Stimulated activated CD4-positive, alpha-beta T cell treated with anti-CD3 and anti-CD28 coated beads, Interleukin-2, amount 100 ng/mL, for 24 hours (primary cell): ENCODE measurements at places on chromosomes 16 and 17.

DNA sequence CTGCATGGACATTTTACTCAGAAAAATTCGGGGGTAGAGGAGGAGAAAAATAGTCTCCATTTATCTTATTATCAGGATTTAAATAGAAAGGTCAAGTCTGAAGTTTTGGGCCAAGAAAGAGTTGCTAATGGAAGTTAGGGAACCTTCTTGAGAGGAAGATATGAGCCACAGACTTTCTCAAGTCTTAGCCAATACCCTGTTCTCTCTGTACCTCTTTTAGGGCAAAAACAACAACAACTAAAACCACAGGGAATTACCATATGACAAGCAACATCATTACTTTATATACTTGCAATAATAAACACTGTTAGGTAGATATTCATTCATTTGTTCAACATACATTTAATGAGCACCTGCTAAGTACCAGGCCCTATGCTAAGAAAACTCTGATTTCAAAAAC, 282.2 kb upstream of the CDH5 start:
- DNase-seq = no peak

DNA sequence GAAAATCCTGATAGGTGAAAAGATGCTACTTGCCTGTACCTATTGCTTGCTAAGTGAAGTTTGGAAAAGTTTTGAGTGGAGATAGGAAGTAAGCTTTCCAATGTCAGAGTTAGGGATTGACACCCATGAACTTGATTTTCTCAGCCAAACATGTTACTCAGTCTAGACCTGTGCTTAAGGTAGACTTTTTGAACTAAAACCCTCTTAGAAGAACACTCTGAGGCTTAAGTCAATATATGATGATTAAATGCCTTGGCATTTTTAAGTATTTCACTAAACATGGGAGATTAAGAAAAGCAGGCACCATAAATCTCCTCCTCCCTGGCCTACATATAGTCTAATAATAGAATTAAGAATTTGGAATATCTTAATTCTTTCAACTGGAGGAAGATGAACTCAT, 785.6 kb upstream of the SOX9 start:
- no peak for DNase-seq

DNA sequence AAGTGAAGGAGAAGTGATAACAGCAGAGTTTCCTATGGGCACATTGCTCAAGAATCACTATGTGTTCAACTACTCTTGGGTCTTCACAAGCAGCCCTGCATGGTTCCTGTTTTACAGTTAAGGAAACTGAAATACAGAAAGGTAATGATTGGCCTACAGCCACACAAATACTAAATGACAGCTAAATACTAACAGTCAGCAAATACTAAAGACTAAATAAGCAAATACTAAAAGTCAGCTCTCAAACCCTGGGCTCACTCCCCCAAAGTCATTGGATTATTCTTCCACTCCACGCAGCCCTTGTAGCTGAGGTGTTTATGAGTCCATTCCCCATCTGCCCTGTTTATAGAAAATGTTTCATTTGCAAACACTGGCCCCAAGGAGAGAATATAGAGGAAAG, 372.7 kb upstream of the CDH11 start:
- DNase-seq = no peak

GRCh38 chr17:61786088-61786487, 77.2 kb downstream of the BRIP1 start:
- no peak for DNase-seq

DNA sequence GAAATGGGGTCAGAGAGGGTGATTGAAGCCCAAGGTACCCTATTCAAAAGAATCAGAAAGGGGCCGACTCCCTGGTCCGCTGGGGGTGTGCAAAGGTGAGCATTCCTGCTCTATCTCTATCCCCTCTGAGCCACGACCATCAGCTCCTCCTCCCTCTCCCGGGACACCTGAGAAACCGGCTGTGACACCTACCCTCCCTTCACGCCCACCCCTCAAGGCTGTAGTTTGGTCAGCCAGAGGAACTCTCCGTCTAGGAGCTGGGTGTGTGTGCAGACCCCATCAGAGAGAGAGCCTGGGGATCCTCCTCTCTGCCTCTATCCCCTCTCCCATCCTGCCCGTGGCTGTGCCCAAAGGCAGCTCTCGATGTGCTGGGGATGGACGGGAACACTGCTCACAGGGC, 27.6 kb upstream of the DLX4 start:
- DNase-seq = no peak

DNA sequence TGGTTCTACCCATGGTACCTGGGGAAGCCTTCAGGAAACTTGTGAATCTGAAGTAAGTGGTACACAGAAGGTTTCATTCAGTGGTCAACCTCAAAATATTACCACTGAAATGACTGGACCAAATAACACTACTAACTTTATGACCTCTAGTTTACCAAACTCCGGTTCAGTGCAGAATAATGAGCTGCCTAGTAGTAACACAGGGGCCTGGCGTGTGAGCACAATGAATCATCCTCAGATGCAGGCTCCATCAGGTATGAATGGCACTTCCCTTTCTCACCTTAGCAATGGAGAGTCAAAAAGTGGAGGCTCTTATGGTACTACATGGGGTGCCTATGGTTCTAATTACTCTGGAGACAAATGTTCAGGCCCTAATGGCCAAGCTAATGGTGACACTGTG, 55.9 kb upstream of the SLC5A11 start:
- DNase-seq = no peak

DNA sequence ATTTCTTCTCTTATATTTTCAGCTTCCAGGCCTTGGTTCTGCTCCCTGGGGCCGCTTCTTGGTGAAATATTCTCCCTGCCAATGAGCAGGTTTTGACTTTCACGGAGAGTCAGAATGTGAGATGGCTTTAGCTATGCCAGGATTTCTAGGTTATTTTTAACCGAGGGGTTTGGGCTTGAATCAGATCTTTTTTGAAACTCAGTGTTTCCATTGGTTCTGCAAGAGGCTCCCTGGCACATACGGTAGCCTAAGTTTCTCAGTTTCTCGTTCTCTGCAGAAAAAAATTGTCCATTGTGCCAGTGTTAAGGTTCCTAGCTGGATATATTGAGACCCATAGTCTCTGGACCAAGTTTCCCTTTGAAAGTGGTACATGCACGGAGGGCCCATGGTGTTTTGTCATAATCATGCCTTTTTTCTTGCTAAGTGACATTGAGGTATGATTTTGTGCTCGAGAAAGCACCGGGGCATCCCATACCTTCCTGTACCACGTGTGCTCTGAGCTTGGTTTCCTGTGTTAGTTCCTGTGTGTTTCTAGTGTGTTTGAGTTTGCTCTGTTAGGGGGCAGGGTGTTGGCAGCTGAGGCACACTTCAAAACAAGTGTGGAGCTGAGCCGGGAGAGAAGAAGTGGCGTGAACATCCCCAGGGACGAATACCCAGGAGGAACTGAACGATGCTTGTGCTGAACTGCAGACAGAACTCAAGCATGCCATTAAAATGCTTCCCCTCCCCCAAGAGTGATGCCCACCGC, 127.2 kb downstream of the HS3ST3B1 start:
- DNase-seq = peak; percentile 40

GRCh38 chr17:60047046-60047445, 31.7 kb downstream of the HEATR6 start:
- DNase-seq = no peak

GRCh38 chr17:1736348-1737281, 6.1 kb upstream of the SERPINF2 start:
- DNase-seq = peak; percentile 72

GRCh38 chr17:54235571-54235970, 412.8 kb downstream of the KIF2B start:
- no peak for DNase-seq

- no peak for DNase-seq
These were observed 76.5 kb downstream of the MMD start for GRCh38 chr17:55345132-55345531.

DNA sequence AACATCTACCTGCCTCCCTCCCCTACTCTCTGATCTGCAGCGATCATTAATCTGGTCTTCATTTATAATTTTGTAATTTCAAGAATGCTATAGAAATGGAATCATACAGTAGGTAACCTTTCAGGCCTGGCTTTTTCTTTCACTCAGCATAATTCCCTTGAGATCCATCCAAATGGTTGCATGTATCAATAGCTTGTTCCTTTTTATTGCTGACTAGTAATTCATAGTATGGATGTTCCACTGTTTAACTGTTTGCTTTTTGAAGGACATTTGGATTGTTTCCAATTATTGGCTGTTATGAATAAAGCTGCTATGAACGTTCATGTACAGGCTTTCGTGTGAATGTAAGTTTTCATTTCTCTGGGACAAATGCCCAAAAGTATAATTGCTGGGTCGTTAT, 125.2 kb downstream of the USP31 start:
- DNase-seq = no peak

DNA sequence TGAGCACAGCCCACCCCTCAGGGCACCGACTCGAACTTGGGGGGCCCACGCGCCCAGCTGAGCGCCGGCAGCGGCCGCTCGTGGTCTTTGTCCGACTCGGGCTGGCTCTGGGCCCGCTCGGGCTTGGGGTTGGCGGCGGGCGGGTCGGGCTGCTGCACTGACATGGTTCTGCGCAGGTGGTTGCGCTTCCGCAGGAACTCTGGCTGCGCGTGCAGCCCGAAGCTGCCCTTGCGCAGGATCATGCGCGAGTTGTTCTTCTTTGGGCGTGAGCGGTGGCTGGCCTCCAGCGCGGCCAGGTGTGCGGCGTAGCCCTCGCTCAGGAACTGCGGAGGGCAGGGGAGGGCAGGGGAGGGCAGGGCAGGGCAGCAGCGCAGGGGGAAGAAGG, 11.1 kb downstream of the PIMREG start:
- peak; percentile 36 for DNase-seq
